Nucleus accumbens (tissue), 56 donors: ENCODE measurements at places on chromosomes 3 and 15.

GRCh38 chr3:53493963-53494791 lies at the start of gene CACNA1D:
Gene CACNA1D (plus strand): TSS chr3:53494611. CDS start chr3:53495167, 556 bp downstream.
- DNase-seq: peak; percentile 30

- no peak for DNase-seq
These were observed 344.6 kb upstream of the PROK2 start for GRCh38 chr3:72129501-72130094.

- no peak for DNase-seq
These were observed 21.0 kb downstream of the CPN2 start for GRCh38 chr3:194330160-194330559.

DNA sequence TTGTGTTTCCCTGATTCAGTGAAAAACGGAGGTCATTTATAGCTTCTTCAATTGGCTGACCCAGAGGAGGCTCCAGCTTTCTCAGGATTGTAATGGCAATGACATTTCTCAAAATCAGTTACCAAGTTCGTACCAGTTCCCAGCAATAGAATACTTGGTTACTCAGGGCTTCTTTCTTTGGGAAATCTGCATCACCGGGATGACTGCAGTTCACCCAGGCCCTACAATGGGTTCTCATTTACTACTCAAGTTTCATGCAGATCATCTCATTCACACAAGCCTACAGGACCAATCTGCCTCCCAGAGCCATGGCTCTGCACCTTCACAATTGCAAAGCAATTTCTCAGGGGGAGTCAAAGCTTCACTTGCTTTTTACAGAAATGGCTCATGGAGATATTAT lies 109.6 kb downstream of the FHIT start:
- DNase-seq: no peak

GRCh38 chr3:194139814-194140391 lies 4.0 kb downstream of the HES1 start:
- no peak for DNase-seq

- no peak for DNase-seq
These were observed 415.7 kb downstream of the PLCL2 start for GRCh38 chr3:17300441-17300840.

GRCh38 chr3:166734734-166735133 lies 645.4 kb downstream of the ZBBX start:
- DNase-seq: no peak

- DNase-seq: no peak
These were observed 8.8 kb downstream of the NEK10 start for GRCh38 chr3:27360113-27361078.
